ENCODE measurements at places on chromosomes 4 and X. TPM values are rescaled to one million over a fixed set of nuclear protein-coding genes. Genes with fewer than 3 reads are reported as not detected.

GPR50 gene
- total RNA-seq, result not detected

SPIN4 gene
- 8.9 TPM for total RNA-seq

ZNF182 gene
- 7.6 TPM for total RNA-seq

KCND1 gene
- 0.49 TPM for total RNA-seq

LRCH2 gene
- total RNA-seq, result 40.8 TPM
